ENCODE measurements at places on chromosomes 2 and 18.

DNA sequence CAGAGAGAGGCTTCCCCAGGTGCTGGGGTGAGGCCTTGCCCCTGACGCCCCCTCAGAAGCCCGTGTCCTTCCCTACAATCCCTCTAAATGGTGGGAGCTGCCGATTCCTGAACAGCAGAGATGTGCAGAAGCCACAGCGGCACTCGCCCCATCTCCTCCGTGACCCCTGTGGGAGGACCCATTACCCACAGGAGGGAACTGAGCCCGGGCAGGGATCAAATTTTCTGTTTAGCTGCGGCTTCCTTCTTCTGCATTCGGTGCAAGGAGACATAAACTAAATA, 181.2 kb upstream of the RAB6C start:
- no peak for DNase-seq

DNA sequence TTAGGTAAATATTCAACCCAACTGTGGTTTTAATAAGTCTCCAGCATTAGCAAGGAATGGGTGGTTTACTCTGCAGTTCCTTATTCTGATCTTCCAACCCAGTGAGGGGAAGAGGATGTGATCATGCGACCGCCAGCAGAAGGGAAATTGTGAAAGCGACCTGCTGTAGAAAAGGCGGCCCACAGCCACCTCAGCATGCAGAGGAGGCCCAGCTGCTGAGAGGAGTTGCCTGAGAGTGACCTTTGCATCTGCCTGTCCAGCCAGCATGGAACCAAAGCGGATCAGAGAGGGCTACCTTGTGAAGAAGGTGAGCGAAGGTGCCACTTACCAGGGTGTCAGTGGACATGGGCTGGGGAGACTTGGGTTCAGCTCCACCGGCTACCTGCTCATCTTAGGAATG, at the start of gene PLEK:
TSS of gene PLEK (plus strand) at position 196 of the 400 bp plus-strand sequence. CDS start at position 266, 70 bp downstream.
- no peak for DNase-seq

DNA sequence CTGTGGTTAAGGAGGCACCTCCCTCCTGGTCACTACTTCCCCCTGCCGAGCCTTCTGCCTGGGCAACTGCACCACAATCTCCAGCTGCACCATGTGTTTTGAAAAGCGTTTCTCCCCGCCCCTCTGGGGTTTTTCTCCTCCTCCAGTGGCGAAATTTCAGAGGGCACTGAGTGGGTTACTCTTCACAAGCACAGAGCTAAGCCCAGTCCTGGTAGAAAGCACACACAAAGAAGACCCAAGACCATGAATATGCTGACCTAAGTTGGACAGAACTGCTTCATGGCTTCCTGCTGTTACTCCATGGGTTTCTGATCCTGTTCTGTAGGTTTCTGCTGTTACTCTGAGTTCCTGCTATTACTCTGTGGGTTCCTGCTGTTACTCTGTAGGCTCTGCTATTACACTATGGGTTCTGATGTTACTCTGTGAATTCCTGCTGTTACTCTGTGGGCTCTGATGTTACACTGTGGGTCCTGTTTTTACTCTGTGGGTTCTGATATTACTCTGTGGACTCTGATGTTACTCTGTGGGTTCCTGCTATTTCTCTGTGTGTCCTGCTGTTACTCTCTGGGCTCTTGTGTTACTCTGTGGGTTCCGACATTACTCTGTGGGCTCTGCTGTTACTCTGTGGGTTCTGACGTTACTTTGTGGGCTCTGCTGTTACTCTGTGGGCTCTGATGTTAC, 216.6 kb downstream of the RTP5 start:
- DNase-seq: no peak

- no peak for DNase-seq
These were observed 276.5 kb upstream of the ATP5MC3 start for GRCh38 chr2:175457895-175458448.

- DNase-seq: no peak
These were observed 62.8 kb upstream of the LAPTM4A start for GRCh38 chr2:20113986-20114938.

- no peak for DNase-seq
These were observed 116.7 kb upstream of the CHST9 start for GRCh38 chr18:27301615-27302378.

- DNase-seq: no peak
These were observed 83.6 kb downstream of the ASXL2 start for GRCh38 chr2:25794544-25795276.

DNA sequence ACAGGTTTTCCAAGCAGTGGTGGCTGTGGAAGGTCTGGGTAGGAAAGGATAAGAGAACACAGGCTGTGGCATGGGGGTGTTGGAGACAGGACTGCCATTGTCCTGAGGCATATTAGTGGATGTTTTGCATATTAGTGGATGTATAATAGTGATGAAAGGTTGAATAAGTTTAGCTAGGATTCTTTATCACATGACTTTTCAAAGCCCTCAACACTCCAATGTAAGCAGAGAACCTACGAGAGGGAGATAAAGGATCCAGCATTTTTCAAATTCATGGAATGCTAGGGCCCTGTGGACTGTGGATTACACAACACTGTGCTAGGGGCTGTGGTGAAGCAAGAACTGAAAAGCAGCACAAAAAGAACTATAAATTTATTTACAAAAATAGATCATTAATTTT, 63.2 kb downstream of the POLE4 start:
- DNase-seq: no peak

GRCh38 chr2:40405465-40405864, 46.4 kb downstream of the SLC8A1 start:
- no peak for DNase-seq

DNA sequence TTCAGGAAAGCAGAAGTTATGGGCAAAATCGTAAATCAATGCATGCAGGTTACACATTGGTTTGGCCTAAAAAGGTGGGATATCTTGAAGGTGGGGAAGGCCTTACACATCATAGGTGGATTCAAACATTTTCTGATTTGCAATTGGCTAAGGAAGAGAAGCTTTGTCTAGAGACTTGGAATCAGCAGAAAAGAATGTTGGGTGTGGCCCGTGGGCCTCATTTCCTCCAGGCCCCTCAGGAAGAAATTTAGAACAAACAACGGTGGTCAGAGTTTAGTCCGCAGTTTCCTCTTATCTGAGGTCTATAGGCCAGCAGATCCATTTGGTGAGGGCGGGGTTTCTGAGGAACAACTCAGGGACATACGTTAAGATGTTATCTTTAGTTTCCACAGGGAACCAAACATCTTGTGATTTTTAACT, 50.9 kb upstream of the AFF3 start:
- no peak for DNase-seq

- DNase-seq: no peak
These were observed 366.9 kb upstream of the SLC14A2 start for GRCh38 chr18:45248240-45248903.

DNA sequence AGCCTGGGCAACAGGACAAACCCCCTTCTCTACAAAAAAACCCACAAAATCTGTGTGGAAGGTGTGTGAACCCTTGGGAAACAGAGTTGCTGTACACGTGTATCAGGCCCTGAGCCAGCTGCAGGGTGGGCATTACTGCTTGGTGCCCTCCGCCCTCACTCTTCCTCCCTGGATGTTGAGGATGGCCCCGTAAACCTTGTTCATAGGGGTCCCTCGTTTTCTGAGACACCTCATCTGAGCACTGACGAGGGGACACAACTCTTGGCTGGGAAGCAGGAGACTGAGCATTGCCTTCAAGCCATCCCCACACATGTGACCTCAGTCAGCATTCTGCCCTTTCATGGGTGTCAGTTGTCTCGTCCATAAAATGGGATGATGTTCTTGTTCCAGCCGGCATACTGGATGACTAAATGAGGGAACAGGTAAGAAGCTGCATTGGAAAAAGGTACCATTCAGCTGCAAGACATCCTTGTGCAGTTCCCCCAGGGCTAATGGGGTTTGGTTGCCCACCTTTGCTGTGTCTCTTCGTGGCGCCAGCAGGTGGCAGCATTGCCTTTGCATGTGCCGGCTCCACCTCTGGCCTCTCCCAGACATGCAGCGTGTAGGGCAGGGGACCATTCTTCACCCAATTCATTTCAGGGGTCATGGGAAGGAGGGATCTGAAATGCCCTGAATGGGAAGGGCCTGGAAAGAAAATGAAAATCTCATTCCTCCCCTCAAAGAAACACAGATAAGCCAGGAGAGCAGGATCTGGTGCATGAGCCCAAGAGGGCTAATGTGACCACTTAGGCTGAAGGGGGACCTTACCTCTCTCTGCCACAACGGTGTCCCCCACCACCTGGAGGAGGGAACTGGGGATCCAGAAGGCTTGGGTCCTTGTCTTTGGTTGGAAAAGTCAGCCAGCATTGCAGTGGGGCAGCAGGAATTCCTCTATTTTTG, 36.4 kb upstream of the HAAO start:
- DNase-seq: peak; percentile 37

DNA sequence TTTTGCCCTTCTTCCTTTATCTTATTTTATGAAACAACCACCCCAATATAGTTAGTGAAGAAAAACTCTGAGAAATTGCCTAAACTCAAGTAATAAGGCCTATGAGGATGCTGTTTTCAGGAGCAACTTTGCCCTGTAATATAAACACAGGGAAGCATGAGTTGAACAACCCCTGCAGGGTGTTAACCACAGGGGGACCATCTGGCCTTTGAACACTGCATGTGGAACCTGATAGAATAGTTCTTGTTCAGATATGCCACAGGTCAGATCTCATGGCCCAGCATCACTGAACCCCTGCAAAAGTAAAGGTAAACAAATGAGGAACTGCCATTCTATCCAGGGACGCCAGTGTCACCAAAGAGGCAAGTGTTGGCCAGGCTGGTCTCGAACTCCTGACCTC, 82.6 kb downstream of the MAPK4 start:
- DNase-seq: no peak

Data from activated T-helper 1 cell treated with anti-CD3 and anti-CD28 coated beads, Interleukin-2, amount 50 U/mL, for 16 hours (primary cell).